ENCODE measurements at places on chromosomes 5 and 9.

- DNase-seq, result no peak
Observed at GRCh38 chr9:131524665-131525315, 6.3 kb downstream of the UCK1 start.

GRCh38 chr5:151150471-151151262, 6.9 kb downstream of the ANXA6 start:
- no peak for DNase-seq

DNA sequence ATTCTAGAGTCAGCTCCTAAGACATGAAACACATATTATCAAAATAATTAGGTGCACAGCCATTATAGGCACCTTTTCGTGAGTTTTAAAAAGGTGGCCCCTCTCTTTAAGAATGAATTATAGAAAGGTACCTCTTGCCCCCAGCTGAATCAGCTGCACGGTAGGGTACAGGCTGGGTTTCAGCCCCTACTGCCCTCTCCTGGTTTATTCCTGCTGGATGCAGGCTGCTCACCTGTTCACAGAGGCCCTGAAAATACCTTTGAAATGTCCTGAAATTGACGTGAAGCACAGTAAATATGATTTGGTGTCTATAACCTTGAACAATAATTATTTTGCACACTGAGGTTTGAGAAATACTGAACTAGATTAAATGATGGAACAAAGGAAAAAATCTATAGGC, 504.8 kb upstream of the SGCD start:
- DNase-seq, result no peak

GRCh38 chr9:131969469-131969989, 110.1 kb downstream of the MED27 start:
- no peak for DNase-seq

- no peak for DNase-seq
Observed at GRCh38 chr5:27220752-27221151, 182.4 kb upstream of the CDH9 start.

- no peak for DNase-seq
Observed at GRCh38 chr5:157201857-157202256, 21.2 kb downstream of the ITK start.

GRCh38 chr9:113474360-113475028, 11.0 kb downstream of the RGS3 start:
- no peak for DNase-seq

Measured in stimulated activated CD8-positive, alpha-beta memory T cell treated with anti-CD3 and anti-CD28 coated beads, Interleukin-4, amount 100 ng/mL, for 4 hours (primary cell).